ENCODE measurements at places on chromosomes 4 and X.

GRCh38 chrX:106898462-106898861, 4.7 kb downstream of the RIPPLY1 start:
- peak; percentile 25 for DNase-seq

DNA sequence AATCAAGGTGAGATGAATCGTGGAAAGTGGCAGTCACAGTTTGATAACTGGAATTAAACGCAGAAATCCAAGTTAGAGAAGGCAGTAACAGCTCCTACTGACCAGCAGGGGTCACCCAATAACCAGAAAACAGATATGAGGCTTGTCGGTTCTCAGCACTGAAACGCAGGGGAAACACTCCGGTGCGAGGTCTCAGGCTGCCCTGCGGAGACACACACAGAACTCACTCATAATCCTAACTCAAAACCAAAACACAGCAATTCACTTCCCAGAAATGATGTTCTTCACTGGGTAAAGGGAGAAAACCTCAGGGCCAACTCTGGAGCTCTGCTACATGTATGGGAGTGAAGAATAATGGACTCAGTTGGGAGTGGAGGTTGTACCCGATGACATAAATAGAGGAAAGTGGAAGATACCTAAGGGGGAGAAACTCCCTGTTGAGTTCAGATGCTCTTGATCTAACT, 384.4 kb downstream of the RAPGEF2 start:
- peak; percentile 91 for DNase-seq

DNA sequence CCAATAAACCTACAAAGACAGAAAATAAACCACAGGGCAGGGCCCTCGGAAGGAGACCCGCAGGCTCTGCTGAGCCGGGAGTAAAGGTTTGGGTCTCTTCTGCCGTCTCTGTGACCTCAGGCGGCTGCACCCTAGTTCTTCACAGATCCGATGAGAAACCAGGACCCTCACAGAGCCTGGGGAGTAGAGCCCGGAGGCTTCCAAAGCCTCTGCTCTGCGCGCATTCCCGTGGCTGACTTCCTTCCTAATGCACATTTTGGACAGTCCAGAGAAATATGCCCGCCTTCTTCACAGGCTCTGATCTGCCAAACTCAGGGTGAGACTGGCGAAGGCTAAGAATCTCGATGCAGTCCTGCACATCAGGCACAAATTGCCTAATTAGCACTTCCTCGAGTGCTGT, 245.5 kb downstream of the EVC2 start:
- no peak for DNase-seq

DNA sequence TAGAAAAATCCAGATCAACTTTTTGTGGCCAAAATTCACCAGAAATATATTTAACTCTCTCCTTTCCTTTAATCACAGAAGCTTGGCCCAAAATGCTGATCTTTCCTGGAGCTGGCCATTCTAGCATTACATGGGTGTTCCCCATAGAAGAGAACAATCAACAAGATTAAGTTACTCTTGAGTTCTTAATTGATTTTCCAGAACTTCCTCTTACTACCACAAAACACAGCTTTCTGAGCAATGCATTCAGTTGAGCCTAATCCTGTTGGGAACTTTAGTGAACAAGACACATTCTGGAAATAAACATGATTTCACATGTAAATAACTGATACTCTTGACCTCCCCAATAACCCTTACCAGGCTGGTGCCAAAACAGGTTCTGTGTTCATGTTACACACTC, 45.4 kb upstream of the STIM2 start:
- no peak for DNase-seq

DNA sequence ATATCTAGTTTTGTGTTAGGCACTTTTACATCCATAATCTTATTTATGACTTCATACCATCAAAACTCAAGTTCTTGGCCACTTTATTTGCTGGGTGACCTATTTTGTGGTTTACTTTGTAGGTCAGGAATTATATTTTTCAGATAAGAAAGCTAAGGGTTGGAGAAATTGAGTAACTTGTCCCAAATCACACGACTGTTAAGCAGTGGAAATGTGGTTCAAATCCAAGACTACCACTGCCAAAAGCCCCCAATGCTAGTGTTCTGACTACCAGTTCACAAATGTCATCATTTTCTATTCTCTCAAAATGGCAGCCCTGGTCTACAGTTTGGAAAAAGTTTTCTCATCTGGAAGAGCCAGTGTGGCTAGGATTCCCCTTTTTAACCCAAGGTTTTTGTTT, 74.6 kb downstream of the OPHN1 start:
- no peak for DNase-seq

- no peak for DNase-seq
Observed at GRCh38 chrX:86809651-86810050, 661.4 kb downstream of the DACH2 start.

DNA sequence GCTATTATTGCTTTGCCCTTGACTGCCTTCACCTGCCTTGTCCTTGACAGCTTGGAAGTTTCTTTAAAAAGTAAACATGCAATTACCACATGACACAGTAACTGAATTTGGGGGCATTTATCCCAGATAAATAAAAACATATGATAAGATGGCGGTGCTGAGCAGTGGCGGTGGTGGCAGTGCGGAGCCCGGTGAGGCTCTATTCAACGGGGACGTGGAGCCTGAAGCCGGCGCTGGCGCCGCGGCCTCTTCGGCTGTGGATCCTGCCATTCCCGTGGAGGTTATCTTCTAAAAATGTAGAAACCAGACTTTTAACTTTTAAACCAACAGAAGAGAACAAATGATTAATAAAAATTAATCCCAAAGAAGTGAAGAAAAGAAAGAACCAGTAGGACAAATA, 59.7 kb upstream of the ZDHHC15 start:
- DNase-seq: no peak

DNA sequence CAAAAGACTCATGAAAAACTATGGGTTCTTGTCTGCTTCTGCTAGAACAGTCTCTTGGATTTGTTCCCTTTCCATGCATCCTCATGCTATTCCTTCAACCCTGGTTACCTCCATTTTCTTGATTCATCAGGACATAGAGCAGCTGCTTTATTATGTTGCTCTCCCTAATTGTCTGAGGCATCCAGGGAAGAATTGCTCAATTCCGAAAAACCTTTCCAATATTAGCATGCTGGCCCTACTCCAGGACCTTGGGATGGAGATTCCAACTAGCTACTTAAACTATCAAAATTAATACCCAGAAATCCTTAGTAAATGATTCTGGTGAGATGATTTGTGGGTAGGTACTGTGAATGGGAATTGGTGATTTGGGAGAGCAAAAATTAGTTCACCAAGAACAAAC, 56.6 kb upstream of the FAM47B start:
- DNase-seq: no peak

DNA sequence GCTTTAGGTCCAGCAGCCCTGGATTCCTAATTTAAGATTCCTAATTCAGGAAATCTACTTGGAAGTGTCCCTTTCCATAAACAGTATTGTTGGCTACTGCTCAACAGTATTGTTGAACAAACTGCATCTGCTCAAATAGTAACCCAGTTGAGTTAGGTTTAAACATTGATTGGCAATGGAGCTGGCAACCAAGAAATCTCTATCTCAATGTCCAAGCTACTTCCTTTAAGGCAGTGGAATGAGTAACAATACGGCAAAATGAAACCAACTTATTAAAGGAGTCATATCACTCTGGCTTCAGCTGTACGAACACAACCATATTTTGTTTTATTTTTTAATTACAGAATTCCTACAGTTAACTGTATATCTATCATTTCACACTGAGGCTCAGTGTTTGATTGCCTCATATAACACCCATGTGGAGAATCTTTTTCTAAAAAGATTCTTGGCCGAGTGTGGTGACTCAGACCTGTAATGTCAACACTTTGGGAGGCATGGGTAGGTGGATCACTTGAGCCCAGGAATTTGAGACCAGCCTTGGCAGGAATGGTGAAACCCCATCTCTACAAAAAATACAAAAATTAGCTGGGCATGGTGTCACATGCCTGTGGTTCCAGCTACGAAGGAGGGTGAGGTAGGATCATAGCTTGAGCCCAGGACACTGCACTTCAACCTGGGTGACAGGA, 71.7 kb upstream of the IL13RA1 start:
- no peak for DNase-seq

DNA sequence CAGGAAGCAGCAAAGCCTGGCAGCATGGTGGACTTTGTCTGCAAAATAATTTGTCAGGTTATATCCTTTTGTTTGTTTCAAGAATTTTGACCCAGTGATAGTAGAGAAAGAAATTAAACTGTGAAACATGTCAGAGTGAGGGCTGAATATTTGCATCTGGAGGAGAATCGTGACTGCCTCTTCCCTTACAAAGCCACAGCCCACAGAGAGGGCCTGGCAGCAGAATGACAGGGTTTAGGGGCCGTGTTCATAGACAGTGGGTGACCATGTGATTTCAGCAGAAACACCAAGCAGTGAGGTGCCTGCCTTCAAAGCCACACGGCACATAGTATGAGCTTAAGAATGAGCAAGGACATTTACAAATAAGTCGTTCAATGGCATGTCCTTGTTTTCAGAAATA, 24.4 kb upstream of the PLAC8 start:
- DNase-seq: no peak

DNA sequence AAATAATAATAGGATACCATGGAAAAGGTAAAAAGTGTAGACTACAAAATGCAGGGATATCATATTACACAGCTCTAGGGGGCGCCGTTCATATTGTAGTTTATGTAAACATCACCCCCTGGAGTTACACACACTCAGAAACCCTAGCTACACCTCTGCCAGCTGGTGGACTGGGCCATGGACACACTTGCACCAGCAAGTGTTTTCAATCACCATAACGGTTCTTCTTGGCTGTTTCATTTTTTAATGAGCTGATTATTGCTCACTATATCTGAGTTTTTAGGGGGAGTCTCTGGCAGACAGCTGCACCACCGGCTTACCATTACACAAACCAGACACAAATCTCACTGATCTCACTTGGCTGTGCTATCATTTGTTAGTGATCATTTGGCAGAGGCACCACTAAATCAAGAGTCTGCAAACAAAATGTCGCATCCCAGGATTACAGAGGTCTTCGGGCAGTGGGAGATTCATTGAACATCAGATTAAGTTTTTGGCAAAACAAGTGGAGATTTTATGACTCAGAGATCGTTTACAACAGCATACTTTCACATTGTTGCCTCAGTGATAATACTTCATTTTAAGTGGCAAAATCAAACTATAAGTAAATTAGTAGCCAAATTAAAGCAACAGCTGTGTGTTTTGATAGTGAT, 185.7 kb downstream of the UNC5C start:
- DNase-seq: no peak

DNA sequence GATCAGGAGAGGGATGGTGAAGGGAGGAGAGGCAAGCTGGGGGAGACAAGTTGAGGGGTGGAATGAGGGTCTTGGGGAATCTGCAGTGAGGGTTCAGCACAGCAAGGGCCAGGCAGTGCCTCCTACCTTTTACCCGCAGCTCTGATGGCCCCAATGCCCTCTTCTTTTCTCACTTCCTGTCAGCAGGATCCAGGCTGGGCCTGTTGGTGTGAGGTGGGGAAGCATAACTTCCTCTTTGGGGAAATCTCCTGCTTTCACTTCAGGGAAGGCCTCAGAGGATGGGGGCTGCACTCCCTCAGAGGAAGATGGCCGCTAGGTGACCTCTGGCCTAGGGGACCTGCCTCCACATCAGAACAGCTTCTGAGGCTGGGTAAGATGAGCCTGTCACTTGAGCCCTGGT, 36.5 kb downstream of the EFNB1 start:
- DNase-seq: no peak

DNA sequence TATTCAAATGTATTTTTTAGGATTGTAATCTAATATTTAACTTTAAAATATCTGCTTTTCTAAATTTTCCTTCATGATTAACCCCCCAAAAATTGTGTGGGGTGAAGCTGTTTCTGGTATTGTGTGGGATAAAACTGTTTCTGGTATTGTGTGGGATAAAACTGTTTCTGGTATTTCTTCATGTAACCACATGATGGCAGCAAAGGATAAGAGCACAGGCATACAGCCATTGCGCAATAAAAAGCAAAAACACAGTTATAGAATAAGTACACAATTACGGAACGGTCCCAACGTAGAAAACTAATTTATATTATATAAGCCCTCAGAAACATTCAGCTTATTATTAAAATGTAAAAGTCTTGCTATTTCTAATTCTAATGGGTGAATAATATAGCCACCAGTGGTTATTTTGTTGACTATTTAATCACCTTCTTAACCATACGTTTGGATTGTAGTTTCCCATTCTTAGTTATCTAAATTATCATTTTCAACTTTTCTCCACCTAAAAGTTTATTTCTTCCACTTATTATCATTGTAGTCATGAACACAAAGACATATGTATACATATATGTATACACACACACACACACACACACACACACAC, 333.9 kb upstream of the FSTL5 start:
- DNase-seq: peak; percentile 51

DNA sequence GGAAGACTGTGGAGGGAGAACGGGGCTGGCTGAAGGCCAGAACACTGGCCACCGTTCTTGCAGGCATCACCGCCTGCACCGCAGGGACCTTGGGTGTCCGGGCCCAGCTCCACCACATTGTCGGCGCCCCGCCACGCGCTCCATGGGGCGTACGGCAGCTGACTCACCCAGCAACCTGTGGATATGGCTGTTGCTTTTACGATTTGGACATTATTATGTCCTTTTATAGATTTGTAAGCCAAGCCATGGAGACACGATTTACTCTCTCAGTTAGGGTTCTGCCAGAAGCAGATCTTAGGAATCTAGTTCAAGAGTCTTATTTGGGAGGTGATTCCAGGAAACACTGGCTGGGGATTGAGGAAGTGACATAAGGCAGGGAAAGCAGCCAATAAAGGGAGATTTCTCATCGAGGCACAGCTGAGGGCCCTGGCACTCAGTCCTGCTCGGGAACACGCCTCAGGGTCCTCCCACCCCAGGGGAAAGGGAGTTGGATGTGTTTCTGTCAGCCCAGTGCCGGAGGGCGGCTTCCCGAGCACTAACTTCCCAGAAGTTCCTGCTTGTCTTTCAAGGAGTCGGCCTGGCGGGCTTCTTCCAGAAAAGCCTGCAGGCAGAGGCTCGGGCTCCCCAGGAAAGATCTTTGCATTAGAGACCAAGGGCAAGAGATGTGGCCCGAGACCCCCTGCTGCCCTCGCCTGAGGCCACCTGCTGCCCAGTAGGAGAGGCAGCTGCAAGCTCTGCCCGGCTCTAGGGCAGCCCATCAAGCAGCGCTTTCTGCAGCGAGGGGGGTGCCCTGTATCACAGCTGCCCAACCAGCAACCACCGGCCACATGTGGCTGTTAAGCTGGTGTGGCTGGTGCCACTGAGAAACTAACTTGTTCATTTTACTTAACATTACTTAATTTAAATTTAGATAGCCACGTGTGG, 52.9 kb downstream of the CRMP1 start:
- peak; percentile 23 for DNase-seq

DNA sequence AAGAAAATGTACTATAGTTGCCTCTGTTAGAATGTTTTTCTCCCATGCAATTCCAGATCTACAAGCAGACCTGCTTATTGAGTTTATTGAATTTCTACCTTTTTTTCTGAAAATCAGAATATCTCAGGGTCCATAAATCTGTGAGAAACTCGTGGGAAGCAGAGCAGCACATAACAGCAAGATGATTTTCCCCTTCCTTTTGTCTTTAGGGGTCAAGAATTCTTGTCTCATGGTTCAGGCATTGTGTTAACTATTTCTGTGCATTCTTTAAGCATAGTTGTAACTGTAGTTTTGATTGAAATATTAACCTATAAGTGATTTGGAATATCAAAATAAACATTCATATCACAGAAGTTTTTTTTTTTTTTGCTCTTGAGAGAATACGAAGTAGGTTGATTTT, 11.4 kb downstream of the EDNRA start:
- DNase-seq: no peak

GRCh38 chr4:184620212-184620867, 28.9 kb downstream of the CASP3 start:
- no peak for DNase-seq

Data from cerebellar cortex (tissue), 1 donor.